GM23338 (cell line): ENCODE measurements at places on chromosomes 13 and 19. TPM values are rescaled to one million over a fixed set of nuclear protein-coding genes. Genes with fewer than 3 reads are reported as not detected.

Gene PLK5
- 0.23 and 1.2 TPM in 2 replicates for total RNA-seq

Gene ZNF471
- 1.1 TPM in 2 replicates for total RNA-seq

Gene PLIN5
- 0.47 and 3.5 TPM in 2 replicates for total RNA-seq

Gene LGALS14
- not detected in 2 replicates for total RNA-seq

Gene ZNF616
- 28.3 and 28.8 TPM in 2 replicates for total RNA-seq

Gene ACP7
- total RNA-seq = 0.45 and 0.97 TPM in 2 replicates
